ENCODE measurements at places on chromosomes 12 and 14.

DNA sequence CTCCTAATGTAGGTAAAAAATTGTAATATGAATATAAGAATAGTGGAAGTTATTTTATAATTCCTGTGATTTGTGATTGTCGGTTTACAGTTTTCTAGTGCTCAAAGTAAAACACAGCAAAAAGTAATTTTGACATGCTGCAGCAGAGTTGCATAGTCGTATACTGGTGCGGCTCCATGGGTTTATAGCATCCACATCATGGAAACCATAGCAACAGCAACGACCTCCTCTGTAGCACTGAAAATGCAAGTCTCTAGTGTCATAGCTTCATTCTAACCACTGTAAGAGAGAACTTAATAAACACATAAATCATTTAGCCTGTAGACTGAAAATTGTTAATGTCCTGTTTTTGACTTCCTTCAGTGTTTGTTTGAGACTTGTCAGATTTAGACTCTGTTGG, 574.3 kb downstream of the KCNH5 start:
- DNase-seq = no peak

GRCh38 chr14:91252871-91253794, 8.6 kb upstream of the GPR68 start:
- no peak for DNase-seq

DNA sequence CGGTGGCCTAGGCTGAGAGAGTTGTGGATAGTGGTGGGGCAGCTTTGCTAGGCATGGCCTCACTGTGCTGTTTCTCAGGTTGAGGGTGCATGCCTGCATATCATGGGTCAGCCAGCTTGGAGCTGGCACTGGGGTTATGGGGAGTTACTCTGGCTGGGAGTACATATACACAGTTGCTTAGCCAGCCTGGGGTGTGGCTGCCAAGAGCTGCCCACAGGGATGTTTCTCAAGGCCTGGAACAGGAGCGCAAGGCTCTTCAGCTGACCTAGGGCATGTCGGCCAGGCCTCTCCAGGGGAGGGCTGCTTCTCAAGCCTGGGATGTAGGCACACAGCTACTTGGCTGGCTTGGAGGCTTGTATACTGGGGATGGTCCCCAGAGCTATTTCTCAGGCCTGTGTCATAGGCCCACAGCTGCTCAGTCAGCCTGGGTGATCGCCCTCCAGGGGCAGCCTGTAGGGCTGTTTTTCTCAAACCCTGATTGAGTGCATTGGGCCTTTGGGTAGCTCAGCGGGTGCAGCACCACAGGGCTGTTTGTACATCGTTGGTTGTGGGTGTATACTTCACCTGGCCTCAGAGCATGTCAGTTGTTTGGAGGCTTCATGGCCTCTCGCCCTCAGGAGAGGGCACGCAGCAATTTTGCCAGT, 114.9 kb downstream of the METTL25 start:
- DNase-seq = no peak

DNA sequence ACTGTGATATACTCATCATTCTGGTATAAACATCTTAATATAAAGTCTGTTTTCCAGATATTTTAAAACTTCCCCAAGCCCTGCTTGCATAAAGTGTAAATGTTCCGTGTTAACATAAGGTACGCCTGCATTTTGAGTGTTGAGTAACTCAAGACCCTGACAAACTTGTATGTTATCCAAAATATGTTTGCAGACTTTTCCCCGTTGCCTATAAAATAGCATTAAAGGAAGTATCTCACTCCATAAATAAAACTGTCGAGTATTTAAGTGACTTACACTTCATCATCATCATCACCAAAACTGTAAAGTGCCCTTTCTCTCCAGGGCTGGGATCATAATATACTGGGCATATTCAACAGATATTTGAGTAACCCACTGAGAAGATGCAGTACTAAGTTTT, 64.6 kb upstream of the TSPAN8 start:
- DNase-seq = no peak

GRCh38 chr12:57616383-57617101, 5.3 kb downstream of the ARHGEF25 start:
- peak; percentile 57 for DNase-seq

DNA sequence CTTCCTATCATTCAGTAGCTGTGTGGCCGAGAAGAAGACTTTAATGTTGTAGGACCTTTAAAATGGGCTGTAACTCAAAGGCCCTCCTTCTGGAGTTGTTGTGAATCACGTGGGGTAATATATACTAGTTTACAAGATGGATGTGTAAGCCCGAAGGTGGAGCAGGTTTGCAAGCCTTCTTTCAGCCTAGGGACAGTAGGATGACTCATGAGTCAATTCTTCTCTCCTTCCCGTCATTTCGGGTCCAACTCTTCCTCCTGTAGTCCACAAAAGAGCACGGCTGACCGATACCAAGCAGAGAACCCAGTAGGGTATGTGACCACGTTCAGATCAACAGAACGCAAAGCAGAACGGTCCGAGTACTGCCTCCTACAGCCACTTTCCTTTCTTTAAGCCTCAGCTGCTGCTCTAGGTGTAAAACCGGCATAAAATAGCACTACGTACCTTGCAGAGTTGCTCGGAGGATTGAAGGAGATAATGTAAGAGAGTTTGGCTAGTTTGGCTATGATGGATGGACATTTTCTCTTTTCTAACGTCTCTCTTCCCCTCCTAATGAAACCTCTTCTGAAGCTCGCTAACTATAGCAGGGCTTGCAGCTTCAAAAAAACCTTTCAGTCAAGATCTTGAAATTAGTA, 1.3 kb upstream of the RASSF3 start:
- DNase-seq = peak; percentile 36

GRCh38 chr12:113580437-113580836, 108.8 kb upstream of the LHX5 start:
- no peak for DNase-seq

DNA sequence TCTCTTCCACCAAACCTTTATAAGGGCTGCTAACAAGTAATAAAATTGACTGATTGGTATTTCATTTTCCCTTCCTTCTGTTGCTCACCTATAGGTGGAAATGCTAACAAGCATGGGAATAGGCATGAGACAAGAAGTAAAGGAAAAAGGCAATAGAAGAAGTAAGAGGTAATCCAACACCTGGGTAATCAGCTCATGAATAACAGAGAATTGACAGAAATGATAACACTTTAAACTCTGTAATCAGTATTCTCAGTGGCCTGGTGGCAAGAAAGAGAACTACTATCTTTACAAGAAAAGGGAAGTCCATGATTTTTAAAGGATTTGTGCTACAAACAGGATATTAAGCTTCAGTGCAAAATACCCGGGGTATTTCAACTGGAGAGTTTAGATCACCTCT, 737.8 kb downstream of the RERGL start:
- no peak for DNase-seq
